Activated T-helper 9 cell treated with anti-CD3 and anti-CD28 coated beads, Interleukin-2, amount 50 U/mL, for 16 hours (primary cell): ENCODE measurements at places on chromosomes 3 and 15.

GRCh38 chr15:100134089-100134583, 207.6 kb downstream of the ADAMTS17 start:
- DNase-seq = no peak

GRCh38 chr15:39721893-39722292, 60.7 kb downstream of the FSIP1 start:
- no peak for DNase-seq

GRCh38 chr15:31528846-31529245, 202.2 kb downstream of the KLF13 start:
- DNase-seq = no peak

DNA sequence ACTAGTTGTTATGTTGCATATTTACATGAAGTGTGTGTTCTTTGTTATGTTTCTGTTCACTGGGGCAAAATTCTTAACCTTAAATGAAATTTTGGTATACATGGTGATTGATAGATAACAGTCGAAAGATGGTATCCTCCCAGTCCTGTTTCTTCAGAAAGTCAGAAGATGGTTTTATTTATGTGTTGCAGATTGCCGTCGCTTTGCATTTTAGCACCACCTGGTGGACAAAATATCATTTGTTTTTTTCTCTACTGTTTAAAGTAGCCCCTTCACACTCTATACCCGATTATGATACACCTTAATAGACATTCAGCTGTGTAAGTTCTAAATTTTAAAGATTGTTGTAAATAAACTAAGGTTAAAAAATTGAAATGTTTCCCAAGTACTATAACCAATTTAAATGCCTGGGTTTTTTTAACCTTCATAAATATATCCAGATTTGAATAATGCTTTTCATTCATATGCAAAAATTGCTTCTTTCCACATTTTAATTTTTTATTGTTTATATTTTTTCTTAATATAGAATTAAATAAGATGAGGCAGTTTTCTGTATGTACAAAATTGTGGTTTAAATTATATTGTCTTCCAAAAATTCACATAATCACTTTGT, 152.2 kb downstream of the ALCAM start:
- no peak for DNase-seq

- DNase-seq = no peak
These were observed 15.9 kb downstream of the CHL1 start for GRCh38 chr3:212432-212831.

DNA sequence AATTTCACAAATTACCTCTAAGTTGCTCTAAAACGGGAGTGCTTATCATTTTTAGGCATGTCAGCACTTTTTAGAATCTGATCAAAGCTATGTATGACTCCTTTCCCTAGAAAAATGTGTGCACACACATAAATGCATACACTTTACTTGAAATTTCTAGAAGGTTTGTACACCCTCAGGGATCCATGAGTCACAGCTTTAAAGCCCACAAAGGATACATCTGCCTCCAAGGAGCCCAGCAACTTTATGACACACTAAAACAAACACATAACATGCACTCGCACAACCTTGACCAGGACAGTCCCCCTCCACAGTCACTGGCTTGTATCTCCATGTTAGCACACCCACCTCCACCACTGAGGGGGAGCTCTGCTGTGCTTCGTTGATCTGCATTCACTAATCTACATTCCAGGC, 722.0 kb upstream of the CFAP20DC start:
- DNase-seq = no peak

DNA sequence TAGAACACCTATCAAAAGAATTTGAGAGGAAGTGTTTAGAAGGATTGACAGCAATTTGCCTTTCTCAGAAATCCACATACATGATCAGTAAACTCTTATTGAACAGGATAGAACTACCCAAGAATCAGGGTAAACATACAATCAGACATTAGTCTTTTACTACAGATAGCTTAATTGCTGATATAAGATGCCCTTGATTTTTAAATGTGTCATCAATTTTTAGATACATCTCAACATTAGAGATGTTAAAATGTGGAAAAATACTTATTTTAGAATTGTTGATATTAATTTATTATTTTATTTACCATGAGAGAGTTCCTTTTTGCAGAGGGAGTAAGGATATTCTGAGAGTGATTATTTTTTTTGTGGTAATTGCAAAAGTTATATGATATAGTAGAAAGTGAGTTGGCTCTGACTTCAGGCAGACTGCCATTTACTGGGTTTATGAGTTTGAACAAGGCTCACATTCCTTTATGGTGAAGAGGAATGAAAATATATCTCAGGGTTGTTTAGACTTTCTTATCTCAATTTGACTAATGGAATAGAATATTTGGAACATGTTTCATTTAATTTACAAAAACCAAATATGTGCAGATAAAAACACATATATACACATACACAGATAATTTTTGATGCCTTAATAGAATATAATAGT, 302.8 kb upstream of the GOLIM4 start:
- no peak for DNase-seq

DNA sequence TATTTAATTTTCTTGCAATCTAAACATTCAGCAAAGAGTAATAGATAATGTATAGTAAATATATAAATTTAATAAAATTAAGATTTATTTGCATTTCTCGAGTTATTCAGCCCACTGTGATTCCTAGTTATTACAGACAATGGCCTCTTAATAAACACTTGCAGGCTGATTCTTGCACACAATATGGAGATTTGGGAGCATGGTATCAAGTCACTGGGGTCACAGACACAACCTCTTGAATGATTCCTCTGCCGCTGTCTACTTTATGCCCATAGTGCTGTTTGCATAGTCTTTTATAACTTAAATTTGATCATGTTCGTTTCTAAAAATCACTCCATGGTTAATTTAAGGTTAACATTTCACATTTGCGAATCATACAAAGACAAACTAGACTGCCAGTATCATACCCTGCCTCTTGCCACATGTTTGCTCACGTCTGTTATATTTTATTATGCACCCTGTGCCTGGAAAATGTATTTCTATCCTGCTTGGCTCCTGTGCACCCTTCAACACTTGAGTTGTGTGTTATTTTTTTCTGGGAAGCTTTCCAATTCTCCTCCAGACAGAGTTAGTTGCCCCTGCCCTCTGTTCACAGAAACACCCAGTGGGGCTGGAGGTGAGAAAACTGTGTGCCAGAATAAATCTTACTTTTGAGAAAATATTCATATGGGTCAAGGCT, 206.3 kb upstream of the ROBO1 start:
- no peak for DNase-seq

GRCh38 chr3:134959516-134959915, 164.5 kb downstream of the EPHB1 start:
- DNase-seq = no peak

DNA sequence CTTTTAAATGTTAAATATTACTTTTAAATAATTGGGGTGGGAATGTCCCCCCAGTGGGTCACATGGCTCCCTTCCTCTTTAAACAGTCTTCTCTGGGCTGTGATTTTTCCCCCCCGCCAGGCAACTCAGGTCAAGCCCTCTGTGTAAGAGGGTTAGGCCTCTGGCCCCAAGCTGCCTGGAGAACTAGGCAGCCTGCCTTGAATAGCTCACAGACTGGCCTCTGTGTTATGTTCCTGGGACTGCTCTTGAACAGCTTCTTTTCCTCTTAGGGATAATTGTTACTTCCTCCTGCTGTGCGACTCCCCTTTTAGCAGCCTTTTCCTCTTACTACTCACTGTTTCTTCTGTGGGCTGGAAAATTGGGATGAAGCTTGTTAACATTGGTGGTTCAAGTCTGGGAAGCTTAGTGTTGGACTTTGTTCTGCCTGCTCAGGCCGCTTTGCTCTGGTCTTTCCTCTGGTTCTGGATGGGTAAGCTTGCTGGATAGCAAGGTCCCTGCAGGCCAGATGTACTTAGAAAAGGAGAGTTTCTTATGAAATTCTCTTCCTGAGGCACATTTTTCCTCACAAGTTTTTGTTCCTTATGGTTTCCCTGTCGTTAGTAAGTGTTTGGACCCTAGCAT, 2.2 kb downstream of the TEX264 start:
- DNase-seq = no peak

- DNase-seq = no peak
These were observed 151.7 kb downstream of the FBN1 start for GRCh38 chr15:48493763-48494225.

DNA sequence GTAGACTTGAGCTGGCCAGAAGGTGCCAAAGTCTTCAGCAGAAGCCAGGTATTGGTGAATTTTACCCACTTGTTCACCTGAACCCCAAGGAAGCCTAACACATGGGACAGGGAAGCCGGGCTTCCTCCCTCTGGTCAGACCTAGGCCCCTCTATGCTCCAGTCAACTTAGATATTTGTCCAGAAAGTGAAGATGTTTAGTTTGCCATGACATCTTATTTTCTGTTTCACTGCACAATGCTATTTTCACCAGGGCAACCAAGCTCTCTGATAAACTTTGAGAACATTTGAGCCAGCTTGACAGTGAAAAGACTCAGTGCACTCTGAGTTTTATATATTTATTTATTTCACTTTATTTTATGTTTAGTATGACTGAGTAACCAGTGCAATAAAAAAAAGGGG, 71.0 kb downstream of the SOX14 start:
- DNase-seq = no peak

DNA sequence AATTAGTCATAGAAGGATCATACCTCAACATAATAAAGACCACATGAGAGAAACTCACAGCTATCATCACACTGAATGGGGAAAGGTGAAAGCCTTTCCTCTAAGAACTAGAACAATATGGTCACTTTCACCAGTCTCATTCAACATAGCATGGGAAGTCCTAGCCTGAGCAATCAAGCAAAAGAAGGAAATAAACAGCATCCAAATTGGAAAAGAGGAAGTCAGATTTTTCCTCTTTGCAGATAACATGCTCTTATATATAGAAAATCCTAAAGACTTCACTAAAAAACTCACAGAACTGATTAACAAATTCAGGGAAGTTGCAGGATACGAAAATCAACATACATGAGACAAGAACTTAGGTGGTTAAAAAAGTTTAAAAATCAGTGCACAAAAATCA, 24.7 kb downstream of the MAP3K13 start:
- DNase-seq = no peak

DNA sequence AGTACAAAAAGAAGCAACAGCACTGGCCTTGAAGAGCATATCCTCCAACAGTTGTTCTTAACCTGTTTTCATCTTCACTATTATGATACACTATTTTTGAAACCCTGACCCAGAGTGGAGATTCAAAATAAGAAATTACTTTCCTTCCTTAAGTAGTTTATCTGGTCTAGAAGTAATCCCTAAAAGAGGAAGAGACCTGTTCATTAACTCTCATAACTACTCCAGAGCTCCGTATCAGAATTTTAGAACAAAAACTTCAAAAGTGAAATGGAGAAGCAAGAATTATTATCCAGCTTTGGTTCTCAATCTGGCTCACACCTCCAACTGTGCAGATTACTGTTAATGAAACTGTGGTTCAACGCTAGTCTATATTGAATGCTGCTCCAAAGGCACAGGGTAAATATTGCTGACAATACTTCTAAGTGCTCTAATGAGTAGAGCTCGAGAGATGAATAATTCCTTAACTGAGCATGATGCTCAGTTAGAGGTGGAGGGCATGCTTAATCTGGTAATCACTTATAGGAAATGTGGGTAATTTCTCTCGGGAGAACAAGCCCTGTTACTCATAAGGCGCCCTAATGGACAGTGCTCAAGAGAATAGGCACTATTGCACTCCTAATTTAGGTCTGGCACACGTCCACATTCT, 5.2 kb downstream of the LCMT2 start:
- DNase-seq = no peak

GRCh38 chr15:31365032-31365654, 38.5 kb downstream of the KLF13 start:
- no peak for DNase-seq

DNA sequence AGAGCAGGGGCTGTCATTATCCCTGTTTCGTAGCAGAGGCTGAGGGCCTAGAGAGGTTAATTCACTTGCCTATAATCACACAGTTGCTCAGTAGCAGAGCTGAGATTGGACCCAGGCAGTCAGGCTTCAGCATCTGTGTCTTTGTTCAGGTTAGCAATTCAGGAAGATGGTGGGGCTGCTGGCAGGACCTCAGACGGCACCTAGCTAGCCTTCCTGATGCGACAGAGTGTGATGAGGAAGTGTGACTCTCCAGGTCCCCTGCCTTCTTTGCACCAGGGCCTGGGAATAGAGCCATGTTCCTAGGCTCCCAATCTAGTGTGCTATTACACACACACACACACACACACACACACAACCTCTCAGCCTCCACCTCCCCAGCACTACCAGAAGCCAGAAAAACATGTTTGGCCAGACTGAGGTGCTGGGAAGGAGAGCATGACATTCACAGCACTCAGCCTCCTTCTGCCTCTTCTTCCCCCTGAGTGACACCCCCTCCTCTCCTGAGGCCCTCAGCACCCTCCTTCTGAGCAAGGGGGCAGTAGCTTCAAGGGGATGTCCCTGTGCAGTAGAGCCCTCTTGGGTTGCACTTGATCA, 88.9 kb downstream of the TLE3 start:
- no peak for DNase-seq

DNA sequence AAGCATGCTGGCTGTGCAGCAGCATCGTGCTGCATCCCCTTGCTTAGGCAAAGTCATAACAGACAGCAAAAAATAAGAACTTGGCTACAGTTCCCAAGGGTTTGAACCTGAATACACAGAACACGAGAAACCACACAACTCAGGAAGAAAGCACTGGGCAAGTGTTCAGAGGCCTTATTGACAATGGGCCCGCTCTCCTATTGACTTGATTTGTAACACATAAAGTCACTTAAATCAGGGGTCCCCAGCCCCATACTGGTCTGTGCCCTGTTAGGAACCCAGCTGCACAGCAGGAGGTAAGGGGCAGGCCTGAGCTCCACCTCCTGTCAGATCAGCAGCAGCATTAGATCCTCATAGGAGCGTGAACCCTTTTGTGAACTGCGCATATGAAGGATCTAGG, 145.1 kb downstream of the LSAMP start:
- DNase-seq = no peak

DNA sequence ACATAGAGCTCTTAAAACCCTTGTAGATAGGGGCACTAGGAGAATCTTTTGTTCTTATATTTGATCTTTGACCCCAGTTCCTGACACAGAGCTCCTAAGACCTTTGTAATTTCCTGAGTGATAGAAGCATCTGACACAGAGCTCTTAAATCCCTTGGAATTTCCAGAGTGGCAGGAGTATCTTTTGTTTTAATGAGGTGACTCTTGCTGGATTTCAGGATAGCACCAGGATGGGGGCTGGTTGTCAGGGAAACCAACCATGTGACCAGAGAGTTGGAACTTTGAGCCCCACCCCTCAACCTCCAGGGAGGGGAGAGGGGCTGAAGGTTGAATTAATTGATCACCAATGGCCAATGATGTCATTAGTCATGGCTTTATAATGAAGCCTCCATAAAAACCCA, 47.6 kb upstream of the ST8SIA2 start:
- DNase-seq = no peak

DNA sequence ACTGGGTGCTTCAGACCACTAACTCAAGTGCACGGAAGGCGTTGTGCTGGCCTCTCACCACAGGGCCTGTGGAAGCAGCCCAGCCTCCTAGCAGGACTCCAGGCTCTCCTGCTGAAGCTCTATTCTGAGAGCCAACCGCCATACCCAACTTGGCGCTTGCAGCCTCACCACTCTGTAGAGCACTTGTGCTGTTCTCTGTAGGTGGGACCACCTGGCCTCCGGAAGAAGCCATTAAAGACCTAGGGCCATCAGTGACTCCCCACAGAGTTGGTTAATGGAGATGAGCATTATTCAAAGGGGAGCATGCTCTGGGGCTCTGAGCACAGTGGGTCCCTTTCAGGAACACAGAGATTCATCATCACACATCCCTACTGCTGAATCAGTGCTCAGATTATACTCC, 50.9 kb downstream of the C3orf85 start:
- DNase-seq = no peak
